DMS79 treated with DMSO at 0.1 percent for 48 hours (cell line): ENCODE measurements at places on chromosomes 11 and 22.

GRCh38 chr11:35150454-35150853 lies 11.5 kb downstream of the CD44 start:
- DNase-seq, result no peak

DNA sequence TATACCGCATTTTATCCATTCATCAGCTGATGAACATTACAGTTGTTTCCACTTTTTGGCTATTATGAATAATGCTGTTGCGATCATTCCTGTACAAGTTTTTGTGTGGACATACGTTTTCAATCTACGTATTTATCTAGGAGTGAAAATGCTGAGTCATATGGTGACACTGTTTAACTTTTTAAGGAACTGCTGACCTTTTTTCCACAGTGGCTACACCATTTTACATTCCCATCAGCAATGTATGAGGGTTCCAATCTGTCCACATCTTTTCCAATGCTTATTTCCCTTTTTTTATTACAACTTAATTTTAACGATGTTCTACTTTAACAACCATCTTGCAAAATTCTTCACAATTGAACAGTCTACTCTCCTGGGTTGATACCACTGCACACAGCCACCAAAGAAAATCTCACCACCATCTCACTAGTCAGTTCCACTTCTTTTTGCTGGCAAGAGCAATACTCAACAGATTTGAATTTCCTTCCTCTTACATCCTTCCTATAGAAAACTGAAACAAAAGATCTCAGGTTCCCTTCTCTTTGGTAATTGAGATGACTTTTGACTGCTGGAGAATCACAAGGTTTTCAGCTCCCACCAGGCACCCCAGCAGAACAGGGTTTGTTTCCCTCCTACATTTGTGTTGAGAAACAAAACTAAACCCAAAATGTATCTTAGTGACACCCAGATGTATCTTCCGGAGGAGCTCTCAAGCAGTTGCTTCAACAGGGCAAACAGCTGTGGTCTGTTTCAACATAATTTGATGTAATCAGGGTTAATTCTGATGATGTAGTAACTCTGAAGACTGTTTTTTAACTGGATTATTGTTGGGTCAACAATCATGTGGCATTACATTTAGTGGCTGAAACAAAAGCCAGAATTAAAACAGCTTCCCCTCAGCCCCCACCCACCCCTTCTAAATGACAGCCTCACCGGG lies 7.0 kb upstream of the GAB2 start:
- DNase-seq, result no peak

DNA sequence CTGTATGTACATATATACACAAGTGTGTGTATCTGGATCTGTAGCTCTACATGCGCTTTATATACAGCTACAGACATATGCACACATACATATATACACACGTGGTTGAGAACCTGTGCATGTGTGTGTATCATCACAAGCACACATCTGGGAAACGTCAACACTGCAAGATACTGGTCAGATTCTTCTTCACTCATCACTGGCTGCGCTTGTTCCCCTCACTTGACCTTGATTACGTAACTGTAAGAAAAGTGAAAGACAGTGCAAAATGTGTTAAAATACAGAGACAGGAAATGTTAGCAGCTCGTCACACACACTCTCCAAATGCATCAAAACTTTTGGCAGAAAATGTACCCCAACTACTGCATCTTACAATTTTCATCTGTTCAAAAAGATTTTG lies 51.9 kb upstream of the MN1 start:
- DNase-seq, result no peak

DNA sequence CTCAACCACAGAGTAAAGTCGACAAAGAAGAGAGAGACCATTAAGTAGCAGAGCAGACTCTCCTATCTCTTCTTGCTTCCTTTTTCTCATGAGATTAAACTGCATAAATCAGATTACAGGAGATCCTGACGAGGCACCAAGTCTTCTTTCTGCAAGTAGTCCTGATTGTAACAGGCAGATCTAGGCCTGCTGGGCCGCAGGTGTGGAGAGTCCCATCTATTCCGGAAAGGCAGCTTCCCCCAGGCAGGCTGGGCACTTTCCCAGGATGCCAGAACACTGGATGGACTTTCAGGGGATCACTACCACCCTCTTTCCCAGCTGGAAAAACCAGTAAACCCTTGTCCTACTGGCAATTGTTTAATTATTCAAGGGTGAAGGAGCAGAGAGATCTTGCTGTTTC lies 173.0 kb upstream of the CADM1 start:
- DNase-seq, result peak; percentile 24

- DNase-seq, result no peak
Measured at GRCh38 chr11:42552786-42553185, 759.0 kb upstream of the API5 start.

- peak; percentile 29 for DNase-seq
Measured at GRCh38 chr11:96393753-96394348, 4.0 kb downstream of the JRKL start.

DNA sequence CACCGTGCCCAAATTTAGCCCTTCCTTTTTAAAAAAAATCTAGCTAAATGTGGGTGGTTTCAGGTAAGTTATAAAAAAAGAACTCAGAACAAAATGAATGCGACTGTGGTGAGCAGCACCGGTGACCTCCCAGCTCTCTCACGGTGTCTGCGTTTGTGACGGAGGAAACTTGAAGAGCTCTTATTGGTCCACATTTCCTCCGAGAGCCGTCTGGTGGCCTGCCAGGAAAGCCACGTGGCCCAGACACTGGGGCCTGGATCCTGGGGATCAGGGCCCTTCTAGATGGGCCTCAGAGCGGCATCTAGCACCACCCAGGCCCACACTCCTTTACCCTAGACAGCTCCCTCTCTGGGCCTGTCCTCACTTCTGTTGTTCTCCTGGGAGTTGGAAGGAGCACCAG lies 39.5 kb downstream of the B3GAT1 start:
- DNase-seq, result peak; percentile 77

DNA sequence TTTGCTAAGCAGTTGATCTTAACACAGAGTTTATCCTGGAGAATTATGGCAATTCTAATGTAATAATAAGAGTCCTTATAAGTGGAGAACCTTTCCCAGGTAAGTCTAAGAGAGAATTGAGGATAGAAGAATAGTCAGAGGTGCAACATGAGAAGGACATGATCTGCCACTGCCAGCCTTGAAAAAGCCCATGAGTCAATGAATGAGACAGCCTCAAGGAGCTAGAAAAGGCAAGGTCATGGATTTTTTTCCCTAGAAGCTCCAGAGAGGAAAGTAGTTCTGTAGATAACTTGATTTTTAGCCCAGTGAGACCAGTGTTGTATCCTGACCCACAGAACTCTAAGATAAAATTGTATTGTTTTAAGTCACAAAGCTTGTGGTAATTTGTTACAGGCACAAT lies 16.9 kb downstream of the MS4A6A start:
- no peak for DNase-seq

DNA sequence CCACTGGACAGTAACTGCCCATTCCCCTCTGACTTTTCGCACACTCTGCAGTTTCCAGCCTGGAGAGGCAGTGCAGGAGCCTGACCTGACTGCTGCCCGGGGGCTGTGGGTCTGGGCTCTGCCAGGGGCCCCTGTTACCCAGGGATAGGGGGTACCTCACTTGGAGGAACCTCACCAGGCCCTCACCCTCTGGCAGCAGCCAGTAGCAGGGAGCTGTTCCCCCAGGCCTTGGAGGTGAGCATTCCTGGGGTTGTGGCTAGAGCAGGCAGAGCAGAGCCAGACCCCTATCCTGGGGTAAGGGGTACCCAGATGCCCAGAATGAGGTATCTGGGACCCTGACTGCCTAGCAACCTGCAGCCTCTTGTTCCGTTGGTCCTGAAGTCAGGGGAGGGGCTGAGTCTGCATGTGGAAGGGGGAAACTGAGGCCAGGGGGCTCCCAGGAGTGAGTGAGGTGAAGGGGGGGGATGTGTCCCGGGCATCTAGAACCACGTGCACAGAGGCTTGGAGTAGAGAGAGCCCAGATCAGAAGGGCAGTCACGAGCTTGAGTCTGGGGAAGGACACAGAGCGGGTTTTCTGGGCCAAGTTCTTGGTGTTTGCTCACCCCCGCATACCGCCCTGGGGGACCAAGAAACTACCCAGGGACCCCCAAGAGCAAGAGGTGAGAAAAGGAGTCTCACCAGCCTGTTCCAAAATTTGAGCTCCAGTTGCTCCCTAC lies 43.9 kb upstream of the ACCSL start:
- DNase-seq, result no peak

DNA sequence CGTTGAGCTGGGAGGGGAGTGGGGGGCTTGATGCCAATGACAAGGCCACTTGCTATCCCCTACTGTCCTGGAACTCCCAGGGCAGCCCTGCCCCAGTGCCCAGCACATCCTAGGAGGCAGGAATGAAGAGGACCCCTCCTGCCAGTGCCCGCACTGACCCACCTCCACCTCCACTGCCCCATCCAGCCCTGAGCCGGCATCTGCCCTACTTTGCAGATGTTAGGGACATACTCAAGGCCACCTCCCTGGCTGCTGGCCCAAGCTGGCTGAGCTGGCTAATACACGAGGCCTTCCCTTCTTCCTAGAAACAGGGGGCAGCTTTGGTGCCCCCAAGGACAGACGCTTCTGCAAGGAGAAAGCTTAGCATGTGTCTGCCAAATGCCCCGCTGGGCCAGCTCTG lies 10.8 kb downstream of the DHCR7 start:
- DNase-seq, result no peak

DNA sequence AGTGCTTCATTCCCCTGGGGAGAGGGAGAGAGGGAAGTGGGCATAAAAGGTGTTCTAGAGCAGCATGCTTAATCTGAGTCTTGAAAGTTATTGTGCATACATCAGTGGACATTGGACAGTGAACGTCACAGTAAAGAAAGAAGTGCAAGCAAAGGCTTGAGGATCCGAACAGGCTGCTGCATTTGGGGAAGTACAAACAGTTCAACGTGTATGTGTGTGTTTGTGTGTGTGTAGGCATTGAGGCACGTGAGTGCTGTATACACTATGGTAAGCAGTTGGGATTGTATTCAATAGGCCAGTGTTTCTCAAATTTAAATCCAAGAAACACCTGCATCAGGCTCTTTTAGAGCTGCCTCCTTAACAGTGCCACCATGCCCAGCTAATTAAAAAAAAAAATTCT lies 10.4 kb upstream of the EIF3M start:
- no peak for DNase-seq
